HFFc6 (cell line): ENCODE measurements at places on chromosomes 6 and 20. TPM values are rescaled to one million over a fixed set of nuclear protein-coding genes. Genes with fewer than 3 reads are reported as not detected.

Gene ADGRF5
- total RNA-seq = 0.06 TPM in 1 of 2 replicates, not detected in the other

GRCh38 chr20:61983965-61984364 lies 81.7 kb downstream of the TAF4 start:
- no peak for DNase-seq
- no peak overlapping the region for H3K4me3 ChIP-seq
- H3K4me1 ChIP-seq = no peaks in the 10 kb centered on the region
- no peak overlapping the region for H3K27ac ChIP-seq
- no peaks in the 10 kb centered on the region; the same call in 1 of the 2 replicates for H3K27me3 ChIP-seq

DNA sequence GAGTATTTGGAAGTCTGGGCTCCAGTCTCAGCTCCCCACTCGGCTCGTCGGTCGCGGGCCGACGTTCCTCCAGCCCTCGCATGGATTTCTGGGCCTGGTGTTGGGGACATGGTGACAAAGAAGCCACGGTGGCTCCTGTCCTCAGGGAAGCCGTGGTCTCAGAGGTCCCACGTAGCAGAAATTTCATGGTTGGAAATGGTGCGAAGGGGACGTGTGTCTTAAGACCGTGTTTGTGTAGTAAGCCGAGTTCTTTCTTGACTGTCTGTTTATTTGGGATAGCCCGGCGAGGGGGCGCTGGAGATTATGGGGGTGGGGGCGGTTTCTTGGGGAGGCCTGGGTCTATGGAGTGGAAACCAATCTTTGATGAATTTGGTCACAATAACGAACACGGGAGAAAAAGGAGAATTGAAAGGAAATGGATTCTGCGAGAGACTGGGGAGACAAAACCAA lies 23.5 kb upstream of the MAP3K7 start:
- H3K27ac ChIP-seq = no peak overlapping the region
- no peak for DNase-seq
- peaks cover 12% of the 10 kb centered on the region for H3K27me3 ChIP-seq
- H3K36me3 ChIP-seq = no peaks in the 10 kb centered on the region
- H3K4me3 ChIP-seq = peak overlapping the region; percentile 88
- H3K4me1 ChIP-seq = peaks cover 7% of the 10 kb centered on the region

Gene ELOVL2
- total RNA-seq = 0.09 TPM in 1 of 2 replicates, not detected in the other

Gene SLC32A1
- total RNA-seq = not detected in 3 replicates

- no peaks in the 10 kb centered on the region for H3K36me3 ChIP-seq
- peaks cover 8% of the 10 kb centered on the region for H3K4me1 ChIP-seq
- no peak overlapping the region for H3K4me3 ChIP-seq
- H3K27me3 ChIP-seq = peaks cover 55% of the 10 kb centered on the region
- H3K27ac ChIP-seq = no peak overlapping the region
- DNase-seq = no peak
Measured at GRCh38 chr20:1632178-1632577, 12.4 kb upstream of the SIRPB1 start.

GRCh38 chr6:168410554-168411011 lies 30.4 kb upstream of the SMOC2 start:
- peaks cover 2% of the 10 kb centered on the region; the same call in 1 of the 2 replicates for H3K27me3 ChIP-seq
- no peak overlapping the region for H3K27ac ChIP-seq
- no peak for DNase-seq
- H3K4me3 ChIP-seq = no peak overlapping the region
- no peaks in the 10 kb centered on the region for H3K4me1 ChIP-seq
- no peaks in the 10 kb centered on the region; the same call in 1 of the 2 replicates for H3K36me3 ChIP-seq

Gene KCNK16
- total RNA-seq = not detected in 3 replicates

Gene SLC22A16
- not detected in 3 replicates for total RNA-seq

DNA sequence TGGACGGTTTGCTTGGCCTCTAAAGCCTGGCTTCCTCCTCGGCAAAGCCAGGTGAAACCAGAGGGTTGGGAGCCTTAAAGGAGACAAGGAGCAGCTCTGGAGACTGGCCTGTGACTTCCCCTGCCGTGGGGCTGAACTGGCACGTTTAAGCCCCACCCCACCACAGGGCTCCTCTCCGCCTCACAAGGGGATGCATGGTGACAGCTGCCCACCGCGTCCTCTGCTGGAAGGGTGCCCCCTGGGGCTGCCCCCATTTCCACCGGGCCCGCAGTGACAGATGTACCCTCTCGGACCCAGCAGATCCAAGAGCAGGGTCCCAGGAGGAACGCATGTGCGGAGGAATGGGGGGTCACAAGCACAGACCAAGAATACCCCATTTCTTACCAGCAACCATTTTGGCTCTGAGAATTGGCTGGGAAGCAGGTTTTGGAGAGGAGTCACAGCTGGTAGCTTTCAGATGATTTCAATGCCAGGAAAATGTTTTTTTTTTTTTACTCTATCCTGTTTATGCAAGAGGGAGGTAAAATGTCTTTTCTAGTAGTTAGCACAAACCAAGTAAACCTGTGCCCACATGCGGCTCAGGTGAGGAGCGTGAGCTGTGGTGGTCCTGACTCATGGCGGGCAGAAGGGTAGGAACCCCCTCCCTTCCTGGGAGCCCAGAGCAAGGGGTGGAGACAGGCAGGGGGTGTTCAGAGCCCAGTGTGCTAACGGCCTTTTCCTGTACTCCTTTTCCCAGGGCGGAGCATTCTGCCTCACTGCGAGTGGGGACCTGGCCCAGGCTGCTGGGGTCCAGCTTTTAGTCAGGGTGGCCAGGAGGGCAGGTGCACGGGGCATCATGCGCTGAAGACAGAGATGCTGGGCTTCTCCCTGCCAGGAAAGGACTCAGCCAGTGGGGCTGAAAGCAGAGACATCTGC lies 33.0 kb downstream of the FRMD1 start:
- no peaks in the 10 kb centered on the region for H3K4me1 ChIP-seq
- H3K36me3 ChIP-seq = no peaks in the 10 kb centered on the region
- no peak for DNase-seq
- H3K4me3 ChIP-seq = no peak overlapping the region

GRCh38 chr6:52503851-52504781 lies 72.7 kb downstream of the TRAM2 start:
- H3K36me3 ChIP-seq = peaks cover 86% of the 10 kb centered on the region
- peaks cover 84% of the 10 kb centered on the region for H3K4me1 ChIP-seq
- DNase-seq = peak; percentile 64
- H3K4me3 ChIP-seq = peak overlapping the region; percentile 36

GRCh38 chr6:39915866-39916265 lies 18.4 kb downstream of the MOCS1 start:
- DNase-seq = no peak
- H3K27me3 ChIP-seq = peaks cover 4% of the 10 kb centered on the region; the same call in 1 of the 2 replicates

DNA sequence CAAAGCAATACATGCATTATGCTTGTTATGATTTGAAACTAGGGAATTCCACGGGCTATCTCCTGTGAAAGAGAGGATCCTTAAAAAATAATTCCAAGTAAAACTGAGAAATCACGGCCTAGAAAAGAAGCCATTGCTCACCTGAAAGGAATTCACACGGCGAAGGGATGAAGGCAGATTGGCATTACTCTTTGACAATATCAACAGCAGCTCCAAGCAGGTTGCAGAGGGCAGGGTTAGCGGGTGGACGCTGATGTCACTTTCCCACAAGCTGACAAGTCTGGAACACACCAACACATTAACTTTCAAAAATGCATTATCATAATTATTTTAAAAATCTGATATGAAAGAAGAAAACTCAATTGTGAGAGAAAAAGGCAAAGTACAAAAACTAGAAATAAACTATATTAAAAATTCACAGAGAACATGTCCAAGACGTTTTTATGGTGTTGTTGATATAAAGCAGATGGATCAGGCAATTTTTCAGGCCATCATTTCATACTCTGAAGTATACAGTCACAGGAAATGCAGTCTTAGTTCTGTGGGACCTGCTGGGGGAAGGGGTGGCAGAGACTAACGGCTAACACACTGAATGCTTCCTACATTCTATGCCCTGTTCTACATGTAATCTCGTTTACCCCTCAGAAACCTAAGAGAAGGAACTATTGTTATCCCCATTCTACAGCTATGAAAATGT lies 108.3 kb downstream of the UBE3D start:
- H3K4me3 ChIP-seq = peak overlapping the region; percentile 57
- no peaks in the 10 kb centered on the region; the same call in 1 of the 2 replicates for H3K27me3 ChIP-seq
- H3K27ac ChIP-seq = peak overlapping the region; percentile 76
- no peaks in the 10 kb centered on the region for H3K36me3 ChIP-seq

- H3K27ac ChIP-seq = peak overlapping the region; percentile 88
- H3K27me3 ChIP-seq = peaks cover 2% of the 10 kb centered on the region
- H3K4me1 ChIP-seq = peaks cover 28% of the 10 kb centered on the region
- DNase-seq = peak; percentile 51
- peak overlapping the region; percentile 73 for H3K4me3 ChIP-seq
Measured at GRCh38 chr20:50762435-50763220, 31.2 kb downstream of the PARD6B start.

- H3K4me1 ChIP-seq = no peaks in the 10 kb centered on the region
- H3K27me3 ChIP-seq = no peaks in the 10 kb centered on the region
- H3K36me3 ChIP-seq = no peaks in the 10 kb centered on the region
- no peak for DNase-seq
- H3K4me3 ChIP-seq = no peak overlapping the region
Measured at GRCh38 chr6:50123688-50124087, 74.0 kb upstream of the DEFB112 start.

Gene AVP
- not detected in 3 replicates for total RNA-seq

GRCh38 chr6:36320475-36320874 lies 16.2 kb downstream of the BNIP5 start:
- H3K4me1 ChIP-seq = no peaks in the 10 kb centered on the region
- no peak for DNase-seq
- peaks cover 59% of the 10 kb centered on the region for H3K27me3 ChIP-seq
- no peak overlapping the region for H3K4me3 ChIP-seq
- no peak overlapping the region for H3K27ac ChIP-seq

DNA sequence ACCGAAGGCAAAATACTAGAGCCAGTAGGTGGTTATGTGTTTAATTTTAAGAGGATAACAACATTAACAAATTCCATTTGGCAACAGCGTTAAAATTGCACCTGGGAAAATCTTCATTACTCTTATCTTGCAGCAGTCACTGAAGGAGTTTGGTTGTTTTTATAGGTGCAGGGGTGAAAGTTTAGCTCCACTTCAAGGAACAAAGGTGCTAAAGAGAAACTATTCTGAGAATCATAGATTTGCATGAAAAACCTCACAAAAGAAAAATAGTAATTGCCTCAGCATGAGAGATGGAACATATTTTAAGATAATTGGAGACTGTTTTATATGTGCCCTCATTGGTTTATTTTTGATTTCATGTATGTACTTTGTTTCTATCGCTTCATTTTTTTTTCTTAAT lies 444.4 kb downstream of the UTRN start:
- no peaks in the 10 kb centered on the region for H3K4me1 ChIP-seq
- no peak overlapping the region for H3K4me3 ChIP-seq
- H3K27me3 ChIP-seq = no peaks in the 10 kb centered on the region; the same call in 1 of the 2 replicates
- H3K36me3 ChIP-seq = peaks cover 19% of the 10 kb centered on the region

Gene IYD
- total RNA-seq = not detected in 2 replicates

GRCh38 chr20:10077886-10078285 lies 43.1 kb downstream of the ANKEF1 start:
- H3K27me3 ChIP-seq = no peaks in the 10 kb centered on the region; the same call in 1 of the 2 replicates
- H3K27ac ChIP-seq = no peak overlapping the region
- peaks cover 22% of the 10 kb centered on the region for H3K4me1 ChIP-seq
- DNase-seq = no peak
- H3K36me3 ChIP-seq = no peaks in the 10 kb centered on the region
- no peak overlapping the region for H3K4me3 ChIP-seq

DNA sequence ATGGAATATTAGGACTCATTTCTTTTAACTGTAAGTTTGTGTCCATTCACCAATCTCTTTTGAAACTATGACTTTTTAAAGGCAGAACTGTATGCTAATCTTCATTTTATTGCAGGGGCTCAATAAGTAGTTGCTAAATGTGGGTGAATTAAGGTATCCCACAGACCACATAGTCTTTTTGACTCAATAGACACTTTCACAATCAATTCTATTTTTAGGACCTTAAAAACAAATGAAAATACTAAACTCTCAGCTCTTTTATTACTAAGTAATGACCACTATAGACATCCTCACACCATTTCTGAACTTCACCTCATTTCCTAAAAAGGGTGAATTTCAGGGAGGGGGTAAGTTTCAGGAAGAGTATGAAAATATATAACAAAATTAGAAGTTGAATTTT lies 106.8 kb upstream of the BEND6 start:
- peaks cover 39% of the 10 kb centered on the region for H3K36me3 ChIP-seq
- H3K4me1 ChIP-seq = peaks cover 66% of the 10 kb centered on the region
- H3K27me3 ChIP-seq = peaks cover 3% of the 10 kb centered on the region

Gene BTN1A1
- total RNA-seq = 0.18 TPM in 1 of 3 replicates, not detected in the others
